ENCODE measurements at places on chromosomes 5 and 9.

DNA sequence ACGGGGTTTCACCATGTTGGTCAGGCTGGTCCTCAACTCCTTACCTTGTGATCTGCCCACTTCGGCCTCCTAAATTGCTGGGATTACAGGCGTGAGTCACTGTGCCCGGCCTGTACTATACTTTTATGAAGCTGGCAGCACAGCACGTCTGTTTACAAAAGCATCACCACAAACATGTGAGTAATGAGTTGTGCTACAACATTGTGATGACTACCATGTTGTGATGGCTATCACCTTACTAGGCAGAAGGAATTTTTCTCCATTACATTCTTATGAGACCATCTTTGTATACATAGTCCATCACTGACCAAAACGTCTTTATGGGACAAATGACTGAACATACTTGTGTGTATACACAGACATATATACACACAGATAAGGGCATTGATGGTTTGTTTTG is 1019.0 kb downstream of the CDH18 start:
- no peak for DNase-seq

DNA sequence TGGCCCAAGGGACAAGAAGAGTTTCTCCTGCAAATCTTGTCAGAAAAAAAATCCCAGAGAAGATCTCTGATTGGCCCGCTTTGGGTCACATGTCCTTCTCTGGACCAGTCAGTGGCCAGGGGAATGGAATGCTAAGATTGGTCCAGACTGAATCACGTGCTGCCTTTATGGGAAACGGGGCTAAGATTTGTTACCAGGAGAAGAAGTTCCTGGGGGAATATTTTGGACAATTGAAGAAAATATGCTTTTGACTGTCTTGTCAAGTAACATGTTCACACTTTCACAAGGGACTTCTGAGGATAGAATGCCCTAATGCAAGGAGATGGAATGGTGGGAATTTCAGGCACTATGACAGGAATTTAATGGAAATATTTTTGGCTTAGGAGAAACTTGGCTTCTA is 74.1 kb upstream of the SH3PXD2B start:
- no peak for DNase-seq

DNA sequence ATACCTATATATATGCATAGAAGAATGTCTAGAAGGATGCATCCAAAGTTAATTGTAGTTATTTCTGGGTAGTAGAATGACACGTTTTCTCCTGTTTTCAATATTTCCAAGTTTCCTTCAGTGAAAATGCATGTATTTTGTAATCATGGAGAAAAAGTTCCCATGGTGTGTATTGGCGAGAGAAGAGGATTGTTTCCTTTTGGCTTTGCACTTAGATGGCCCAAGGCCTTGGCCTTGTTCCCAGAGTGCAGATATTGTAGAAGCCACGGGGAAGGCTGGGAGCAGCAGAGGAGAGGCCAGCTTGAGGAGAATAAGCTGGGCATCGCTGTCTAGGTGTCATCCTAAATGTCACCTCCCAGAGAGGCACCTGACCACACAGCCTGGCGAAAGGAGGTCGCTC is 44.0 kb downstream of the IRF1 start:
- DNase-seq, result no peak

- DNase-seq, result no peak
Measured at GRCh38 chr5:136191304-136192014, 1.5 kb downstream of the SMIM32 start.

- no peak for DNase-seq
Measured at GRCh38 chr5:140044041-140044440, 942 bp upstream of the NRG2 start.

DNA sequence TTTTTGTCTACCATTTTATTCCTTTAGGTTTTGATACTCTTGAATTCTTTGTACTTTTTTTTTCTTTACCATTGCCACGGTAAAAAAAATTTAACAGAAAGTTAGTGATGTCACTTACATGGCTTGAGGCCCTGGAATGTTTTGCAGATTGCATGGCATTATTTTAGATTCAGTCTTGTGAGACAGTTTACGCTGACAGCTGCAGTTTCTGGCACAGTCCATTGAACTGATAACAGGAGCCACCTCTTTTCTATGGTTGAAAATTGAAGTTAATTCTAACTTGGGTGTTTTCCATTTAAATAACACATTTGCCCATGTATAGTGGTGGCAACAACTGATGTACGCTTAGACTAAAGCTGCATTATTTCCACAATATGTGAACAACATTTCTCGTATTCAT is 1028.5 kb downstream of the CDH18 start:
- DNase-seq, result no peak

- no peak for DNase-seq
Measured at GRCh38 chr5:20114526-20114925, 126.5 kb upstream of the CDH18 start.

DNA sequence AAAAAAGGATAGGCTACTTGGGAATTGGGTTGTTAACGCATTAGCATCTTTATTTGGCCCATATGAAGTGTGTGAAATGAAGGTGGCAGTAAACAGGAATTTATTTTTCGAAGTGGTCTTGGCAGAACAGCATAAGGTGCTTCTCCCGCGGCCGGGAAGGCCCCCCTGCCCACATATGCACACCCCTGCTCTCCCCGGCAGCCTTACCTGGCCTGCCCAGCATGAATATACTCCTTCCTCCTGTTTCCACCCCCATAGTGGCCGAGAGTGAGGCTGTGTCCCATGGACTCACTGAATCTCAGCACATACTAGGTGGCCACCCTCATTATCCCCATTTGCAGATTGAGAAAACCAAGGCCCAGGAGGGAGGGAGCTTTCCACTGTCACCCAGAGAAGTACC is 54.0 kb upstream of the OLFM1 start:
- DNase-seq, result no peak
